ENCODE measurements at places on chromosomes 16 and 17. TPM values are rescaled to one million over a fixed set of nuclear protein-coding genes. Genes with fewer than 3 reads are reported as not detected.

The OR3A3 gene
- total RNA-seq = not detected

The G6PC1 gene
- total RNA-seq = not detected

The LRRC37A gene
- 6.1 TPM for total RNA-seq

The CCL4L2 gene
- total RNA-seq = 2.4 TPM

The TAC4 gene
- total RNA-seq = not detected

The FUS gene
- total RNA-seq = 36.3 TPM

The USP7 gene
- total RNA-seq = 79.5 TPM

The MRPL27 gene
- 38.7 TPM for total RNA-seq

The KRT27 gene
- not detected for total RNA-seq

The MRPL10 gene
- 6.9 TPM for total RNA-seq

The EPN3 gene
- 0.41 TPM for total RNA-seq

The MT1A gene
- total RNA-seq = not detected

The CBFA2T3 gene
- total RNA-seq = 0.82 TPM

The TNFRSF12A gene
- 0.82 TPM for total RNA-seq

The SPNS2 gene
- total RNA-seq = 11.0 TPM

The NTN1 gene
- 6.5 TPM for total RNA-seq

The KCNH6 gene
- total RNA-seq = not detected

The UMOD gene
- not detected for total RNA-seq

The SLC16A5 gene
- total RNA-seq = 1.2 TPM

The ADAP2 gene
- 4.1 TPM for total RNA-seq

The KRT28 gene
- total RNA-seq = not detected

The CDH3 gene
- total RNA-seq = 9.4 TPM

The TNFRSF17 gene
- 2.0 TPM for total RNA-seq

The KRTAP9-2 gene
- not detected for total RNA-seq

The PVALEF gene
- not detected for total RNA-seq

The RNF112 gene
- 26.1 TPM for total RNA-seq

The CMTM2 gene
- not detected for total RNA-seq

The AIPL1 gene
- not detected for total RNA-seq

The TEKT1 gene
- 0.41 TPM for total RNA-seq

The KRTAP16-1 gene
- total RNA-seq = not detected

The XAF1 gene
- 2.0 TPM for total RNA-seq

The KRT23 gene
- total RNA-seq = 0.41 TPM

The TIGD7 gene
- 22.0 TPM for total RNA-seq

The GAST gene
- not detected for total RNA-seq

The GJD3 gene
- total RNA-seq = not detected

The MLLT6 gene
- 16.3 TPM for total RNA-seq

The NTN3 gene
- total RNA-seq = 3.3 TPM

The ASPA gene
- total RNA-seq = 0.41 TPM

The NPIPB13 gene
- total RNA-seq = 1.2 TPM

The CD300H gene
- not detected for total RNA-seq

The MAPT gene
- 76.6 TPM for total RNA-seq

The GNGT2 gene
- not detected for total RNA-seq

The TBC1D28 gene
- total RNA-seq = under 0.01 TPM

The AANAT gene
- not detected for total RNA-seq

The NPIPA2 gene
- 0.41 TPM for total RNA-seq

Measured in frontal cortex (tissue), 4 donors.